ENCODE measurements at places on chromosomes 3 and 15.
A peak's percentile ranks its signal among the peaks of the same experiment; 100 is the strongest.

- no peak for DNase-seq
These were observed 705.9 kb downstream of the PDCD6IP start for GRCh38 chr3:34504366-34504765.

GRCh38 chr3:27633224-27633545 is 88.9 kb downstream of the EOMES start:
- DNase-seq = no peak

GRCh38 chr3:71104556-71104955 is 479.0 kb downstream of the FOXP1 start:
- DNase-seq = no peak

GRCh38 chr3:46565607-46566039 is 479 bp downstream of the LRRC2 start:
- no peak for DNase-seq

DNA sequence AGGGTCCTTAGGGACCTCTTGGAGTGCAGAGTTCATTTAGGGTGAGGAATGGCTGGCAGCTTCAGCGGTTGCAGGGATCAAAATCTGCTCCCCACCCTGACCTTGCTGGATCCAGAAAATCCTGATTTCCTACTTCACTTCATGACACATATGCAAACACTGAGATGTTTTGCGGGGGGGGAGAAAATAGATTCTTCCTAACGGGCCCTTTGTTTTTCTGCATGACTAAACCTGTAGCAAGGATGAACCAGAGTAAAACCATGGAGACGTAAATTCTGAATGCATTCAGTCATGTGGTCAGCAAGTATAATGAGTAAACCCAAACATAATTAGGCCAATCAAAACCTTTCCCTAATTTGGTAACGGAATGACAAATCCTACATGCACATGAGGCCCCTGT is 20.0 kb upstream of the RBP1 start:
- peak; percentile 92 for DNase-seq
